Occipital lobe (tissue), 3 donors: ENCODE measurements at places on chromosomes 1 and 21. TPM values are rescaled to one million over a fixed set of nuclear protein-coding genes. Genes with fewer than 3 reads are reported as not detected.

Gene HPDL
- total RNA-seq: 0.62 TPM

Gene TENT5C
- 4.7 TPM for total RNA-seq

Gene RBP7
- total RNA-seq: not detected

Gene BTBD8
- 93.1 TPM for total RNA-seq

Gene DNAJC28
- total RNA-seq: 6.4 TPM

Gene VWA5B1
- 0.16 TPM for total RNA-seq
